ENCODE measurements at places on chromosomes 2 and 18.
A peak's percentile ranks its signal among the peaks of the same experiment; 100 is the strongest.

DNA sequence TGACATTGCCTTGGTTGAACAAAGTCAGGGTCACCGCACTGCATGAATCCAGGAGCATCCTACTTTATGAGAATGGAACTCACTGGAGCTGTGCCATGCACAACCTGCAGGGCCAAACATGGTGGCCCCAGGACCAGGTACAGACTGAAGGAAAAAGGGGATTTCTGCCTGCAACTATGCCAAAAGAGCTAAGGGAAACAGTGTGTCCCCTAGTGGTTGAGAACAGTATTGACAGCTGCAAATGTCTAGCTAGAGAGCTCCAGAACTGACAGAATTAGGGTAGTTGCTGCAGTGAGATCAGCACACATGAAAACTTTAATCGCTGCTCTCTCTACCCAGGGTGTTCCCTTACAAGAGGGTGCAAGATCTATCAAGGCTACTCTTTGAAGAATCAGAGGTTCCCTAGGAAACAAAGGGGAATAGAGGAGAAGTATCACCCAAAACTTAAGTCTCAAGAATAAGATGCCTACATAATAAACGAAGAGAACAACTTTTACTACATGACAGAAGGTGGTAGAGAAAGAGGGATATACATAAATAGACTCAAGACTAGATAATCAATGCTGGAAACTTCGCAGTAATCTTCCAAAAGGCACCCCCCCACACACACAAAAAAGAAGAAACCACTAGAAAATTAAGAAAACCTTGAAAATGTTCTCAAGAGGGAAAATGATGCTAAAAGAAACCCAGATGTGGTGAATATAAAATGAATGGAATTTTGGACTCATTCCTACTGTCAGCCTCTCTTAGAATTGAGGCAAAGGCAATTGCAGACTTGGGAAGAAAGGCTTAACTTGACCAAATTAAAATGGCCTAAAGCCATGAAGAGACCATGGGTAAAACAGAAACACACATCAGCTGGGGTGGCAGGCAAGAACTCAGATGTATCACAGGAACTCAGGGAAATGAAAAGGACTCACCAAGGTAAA, 43.6 kb upstream of the IHH start:
- no peak for DNase-seq

GRCh38 chr2:191666732-191667131, 11.2 kb upstream of the NABP1 start:
- DNase-seq: no peak

DNA sequence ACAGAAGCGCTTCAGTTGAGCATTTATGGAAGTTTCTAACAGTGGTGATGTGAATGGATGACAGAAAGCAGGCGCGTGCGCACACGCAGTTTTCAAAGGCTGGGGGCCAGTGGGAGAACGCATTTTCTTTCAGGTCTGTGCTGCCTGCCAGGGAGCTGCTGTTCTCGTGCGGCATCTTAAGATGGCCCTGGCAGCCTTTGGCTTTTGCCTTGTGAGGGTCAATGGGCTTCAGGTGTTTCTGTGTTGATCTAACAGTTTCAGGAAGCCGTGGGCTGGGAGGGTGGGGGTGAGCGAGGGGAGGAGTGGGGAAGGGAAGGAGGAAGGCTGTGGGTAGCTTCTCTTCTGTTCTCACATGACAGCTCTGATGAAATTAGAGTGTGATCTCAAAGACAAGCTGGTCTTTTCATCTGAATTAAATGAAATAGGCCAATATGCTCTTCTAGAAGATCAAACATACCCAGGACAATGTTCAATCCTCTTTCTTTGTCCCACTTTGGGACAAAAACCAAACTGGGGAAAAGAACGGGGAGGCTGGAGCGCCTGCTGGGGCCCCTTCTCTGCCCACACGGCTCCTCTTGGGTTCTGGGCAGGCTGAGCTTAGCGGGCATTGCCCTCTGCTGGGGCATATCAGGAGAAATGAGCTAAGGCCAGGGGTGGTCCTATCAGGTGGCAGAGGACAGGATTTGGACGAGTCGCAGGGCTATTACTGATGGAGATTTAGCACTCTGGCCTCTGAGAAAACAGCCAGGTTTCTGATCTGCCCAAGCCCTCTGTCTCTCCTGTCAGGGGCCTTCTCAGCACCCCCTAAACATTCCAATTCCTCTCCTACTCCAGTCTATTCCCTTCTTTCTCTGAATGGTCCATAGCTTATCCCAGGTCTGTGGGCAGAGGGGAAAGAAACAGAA, 126.2 kb upstream of the LGALSL start:
- DNase-seq: peak; percentile 62

GRCh38 chr2:46971929-46972328, 56.3 kb upstream of the MCFD2 start:
- DNase-seq: no peak

DNA sequence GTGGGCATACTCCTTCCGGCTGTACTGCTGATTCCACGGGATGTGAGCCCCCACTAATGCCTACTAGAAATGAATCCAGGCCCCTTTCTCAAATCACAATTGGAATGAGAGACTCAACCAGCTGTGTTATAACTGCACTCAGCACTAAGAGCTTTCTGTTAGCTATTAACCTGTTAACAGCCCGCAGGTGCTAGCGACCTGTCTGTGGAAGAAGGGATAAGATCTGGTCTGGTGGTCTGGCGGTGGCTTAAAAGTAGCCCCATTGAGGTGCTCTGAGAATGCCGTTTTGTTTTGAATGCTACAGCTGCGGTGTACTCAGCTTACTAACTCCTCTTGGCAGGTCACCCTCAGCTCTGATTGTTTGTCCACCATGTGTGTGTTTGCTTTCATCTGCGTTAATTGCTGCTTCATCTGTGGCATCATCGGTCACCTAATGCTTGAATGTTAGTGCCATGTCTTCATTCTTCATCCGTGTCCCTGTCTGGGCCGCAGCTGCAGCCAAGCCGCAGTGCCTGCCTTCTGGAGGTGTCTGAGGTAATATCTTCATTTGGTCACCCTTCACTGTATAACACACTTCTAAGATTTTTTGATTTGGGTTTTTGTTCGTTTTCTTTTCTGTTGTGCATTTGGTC, 16.3 kb downstream of the RAB12 start:
- DNase-seq: no peak

All from left hindlimb (tissue), 1 donor.